ENCODE measurements at places on chromosomes 7 and 10.

GRCh38 chr7:2201686-2202360, 30.9 kb downstream of the MAD1L1 start:
- DNase-seq, result no peak

DNA sequence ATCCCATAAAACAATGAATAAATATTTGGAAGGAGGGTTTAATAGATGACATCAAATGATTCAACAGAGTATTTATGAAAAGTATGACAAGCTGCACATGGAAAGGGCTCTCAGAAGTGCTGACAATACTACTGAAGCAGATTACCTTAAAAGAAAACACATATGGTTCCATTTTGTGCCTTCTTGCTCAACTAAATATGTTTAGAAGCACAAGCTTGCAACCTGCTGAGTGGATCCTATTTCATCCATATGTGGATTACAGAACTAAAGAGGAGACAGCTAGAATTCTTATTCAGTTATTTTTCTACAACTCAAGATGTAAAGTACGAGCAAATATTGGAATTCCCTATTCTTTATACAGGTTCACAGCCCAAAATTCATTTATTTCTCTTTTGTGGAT, 340.6 kb downstream of the TFEC start:
- DNase-seq, result no peak

GRCh38 chr10:77176232-77176631, 461.4 kb downstream of the KCNMA1 start:
- no peak for DNase-seq

DNA sequence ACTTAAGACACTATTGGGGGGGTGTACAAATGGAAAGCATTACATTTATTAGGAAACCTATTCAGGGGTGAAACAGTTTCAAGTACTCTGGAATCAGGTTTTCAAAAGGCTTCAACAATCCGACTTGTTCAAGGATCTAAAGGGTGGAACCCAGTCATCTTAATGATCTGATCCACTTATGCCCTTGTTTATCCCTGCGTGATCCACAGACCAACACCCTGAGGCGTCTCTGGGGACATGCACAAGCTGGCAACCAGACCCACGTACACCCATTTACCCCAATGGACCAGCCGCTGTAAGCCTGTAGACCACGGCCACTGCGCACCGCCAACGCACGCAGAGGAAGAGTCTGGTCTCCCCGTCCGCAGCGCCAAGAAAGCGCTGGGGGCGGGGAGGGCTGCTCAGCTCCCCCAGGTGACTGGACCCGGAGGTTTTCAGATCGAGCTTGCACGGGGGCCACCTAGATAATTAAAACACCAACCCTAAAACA, 13.4 kb downstream of the HNRNPF start:
- DNase-seq, result no peak

GRCh38 chr10:92421550-92421949, 130.6 kb downstream of the MARCHF5 start:
- no peak for DNase-seq

- no peak for DNase-seq
Observed at GRCh38 chr10:22685926-22686325, 28.5 kb downstream of the PIP4K2A start.
